Stimulated activated CD4-positive, alpha-beta T cell treated with anti-CD3 and anti-CD28 coated beads, TNF-alpha, amount 100 ng/mL, for 48 hours (primary cell): ENCODE measurements at places on chromosomes 2 and 18.

DNA sequence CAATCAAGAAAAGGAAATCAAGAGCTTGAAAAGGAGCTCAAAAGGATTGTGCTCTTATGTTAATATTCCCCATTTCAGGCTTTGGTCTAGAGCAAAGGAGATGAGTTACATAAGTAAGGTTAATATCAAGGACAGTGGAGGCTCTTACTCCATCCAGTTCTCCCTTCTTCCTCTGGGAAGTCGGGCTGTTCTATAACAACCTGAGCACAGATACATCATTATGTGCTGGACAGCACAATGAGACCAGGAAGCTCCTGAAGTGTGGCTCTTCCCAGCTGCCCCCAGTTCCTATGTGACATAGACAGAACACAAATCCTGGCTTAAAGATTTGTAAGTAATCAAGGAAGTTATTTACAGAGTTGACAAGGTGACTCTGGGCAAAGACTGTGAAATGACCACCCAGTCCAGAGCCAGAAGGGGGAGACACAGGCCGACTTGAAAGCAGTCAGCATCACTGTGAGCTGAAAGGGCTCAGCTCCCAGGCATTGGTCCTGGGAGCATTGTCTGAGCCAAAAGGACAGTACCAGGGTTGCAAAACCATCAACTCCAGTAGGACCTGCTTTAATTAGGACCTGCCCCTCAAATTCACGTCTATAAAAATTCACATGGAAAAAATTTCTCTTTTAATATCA, 917.6 kb upstream of the ACVR2A start:
- no peak for DNase-seq

DNA sequence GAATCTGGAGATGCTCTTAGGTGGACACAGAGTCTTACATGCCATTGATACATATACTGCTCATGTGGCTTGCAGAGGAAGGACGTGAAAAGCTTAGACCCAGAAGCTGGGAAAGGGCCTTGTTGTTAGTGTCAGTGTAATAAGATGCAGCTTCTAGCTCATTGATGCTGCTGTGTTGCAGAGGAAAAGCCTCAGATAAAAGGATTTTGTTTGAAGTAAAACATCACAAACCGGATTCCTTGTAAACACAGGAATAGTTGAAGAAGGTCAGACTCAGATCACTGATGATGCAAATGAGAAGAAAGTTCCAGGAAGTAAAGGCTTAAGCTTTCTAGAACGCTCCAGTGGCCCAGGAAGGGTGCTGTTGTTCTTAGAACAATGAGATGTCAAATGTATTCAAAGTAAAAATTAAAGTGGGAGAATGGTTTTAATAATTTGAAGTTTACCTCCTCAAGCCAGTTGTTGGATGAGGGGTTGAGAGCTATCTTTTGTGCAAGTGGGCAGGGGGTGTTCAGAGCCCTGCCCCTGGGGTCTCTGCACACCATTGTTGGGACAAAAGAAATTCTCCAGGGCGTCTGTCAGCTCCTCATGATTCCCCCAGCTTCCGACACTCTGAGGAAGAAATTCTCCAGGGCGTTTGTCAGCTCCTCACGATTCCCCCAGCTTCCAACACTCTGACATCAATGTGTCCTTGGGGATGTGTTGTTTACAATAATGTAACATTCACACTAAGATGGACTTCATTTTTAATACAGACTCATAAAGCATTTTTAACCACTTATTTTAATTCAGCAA, 61.3 kb upstream of the CHMP1B start:
- DNase-seq, result no peak

GRCh38 chr2:216911008-216911407, 51.1 kb upstream of the TNP1 start:
- no peak for DNase-seq

DNA sequence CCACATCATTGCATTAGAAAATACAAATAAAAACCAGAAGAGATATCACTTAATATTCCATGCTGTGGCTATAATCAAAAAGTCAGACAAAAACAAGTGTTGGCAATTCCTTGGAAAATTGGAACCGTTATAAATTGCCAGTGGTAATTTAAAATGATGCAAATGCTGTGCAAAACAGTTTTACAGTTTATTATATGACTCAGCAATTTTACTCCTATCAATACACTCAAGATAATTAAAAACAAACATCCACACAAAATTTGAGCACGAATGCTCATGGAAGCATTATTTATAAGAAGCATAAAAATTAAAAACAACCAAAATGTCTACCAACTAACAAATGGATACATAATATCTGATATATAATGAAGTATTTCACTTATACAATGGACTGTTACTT, 728.8 kb downstream of the CBLN2 start:
- no peak for DNase-seq

DNA sequence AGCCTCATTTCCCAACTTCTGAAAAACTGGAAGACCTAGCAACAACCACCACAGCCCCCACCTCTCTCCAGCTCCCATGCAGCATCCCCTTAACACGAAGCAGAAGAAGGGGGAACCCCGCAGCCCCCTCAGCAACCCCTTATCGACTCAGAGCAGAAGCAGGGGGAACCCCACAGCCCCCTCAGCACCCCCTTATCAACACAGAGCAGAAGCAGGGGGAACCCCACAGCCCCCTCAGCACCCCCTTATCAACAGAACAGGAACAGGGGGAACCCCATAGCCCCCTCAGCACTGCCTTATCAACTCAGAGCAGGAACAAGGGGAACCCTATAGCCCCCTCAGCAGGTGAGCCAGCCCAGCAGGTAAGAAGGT, 6.7 kb downstream of the SLC66A2 start:
- DNase-seq, result no peak

- no peak for DNase-seq
Observed at GRCh38 chr2:218582076-218582475, 13.4 kb downstream of the CNOT9 start.

DNA sequence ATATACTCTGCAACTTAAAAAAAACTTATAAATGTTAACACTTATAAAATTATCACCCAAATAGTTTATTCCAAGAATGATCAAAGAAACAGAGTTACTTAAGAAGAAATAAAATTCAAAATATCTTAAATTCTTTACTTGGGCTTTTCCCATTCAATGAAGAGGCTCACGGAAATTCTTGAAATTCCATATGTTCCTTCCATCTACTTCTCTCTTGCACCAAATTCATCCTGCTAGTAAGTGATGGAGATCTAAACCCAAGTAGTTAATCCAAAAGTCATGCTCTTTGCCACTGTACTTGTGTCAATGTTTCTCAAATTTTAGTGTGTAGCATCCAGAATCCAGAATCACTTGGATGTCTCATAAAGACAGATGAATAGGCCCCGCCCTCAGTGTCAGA, 465.9 kb downstream of the TXNL1 start:
- no peak for DNase-seq
